ENCODE measurements at places on chromosomes 3 and 15.
A peak's percentile ranks its signal among the peaks of the same experiment; 100 is the strongest.

DNA sequence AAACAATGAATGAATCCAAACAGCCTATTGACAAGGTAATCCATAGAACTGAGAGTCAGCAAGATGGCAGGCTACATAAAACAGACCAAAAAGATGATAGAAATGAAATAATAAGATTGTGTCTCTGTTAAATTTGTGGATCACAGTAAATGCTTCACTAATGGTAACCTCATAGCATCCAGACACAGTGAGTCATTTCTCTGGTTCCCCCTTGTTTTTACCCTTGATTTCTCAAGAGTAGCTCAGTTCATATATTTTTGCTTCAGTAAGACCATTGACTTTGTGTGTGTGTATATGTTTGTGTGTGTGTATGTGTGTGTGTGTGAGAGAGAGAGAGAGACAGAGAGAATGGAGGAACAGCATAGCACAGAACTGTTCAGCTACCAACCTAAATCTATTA, 546.9 kb downstream of the RBMS3 start:
- no peak for DNase-seq

DNA sequence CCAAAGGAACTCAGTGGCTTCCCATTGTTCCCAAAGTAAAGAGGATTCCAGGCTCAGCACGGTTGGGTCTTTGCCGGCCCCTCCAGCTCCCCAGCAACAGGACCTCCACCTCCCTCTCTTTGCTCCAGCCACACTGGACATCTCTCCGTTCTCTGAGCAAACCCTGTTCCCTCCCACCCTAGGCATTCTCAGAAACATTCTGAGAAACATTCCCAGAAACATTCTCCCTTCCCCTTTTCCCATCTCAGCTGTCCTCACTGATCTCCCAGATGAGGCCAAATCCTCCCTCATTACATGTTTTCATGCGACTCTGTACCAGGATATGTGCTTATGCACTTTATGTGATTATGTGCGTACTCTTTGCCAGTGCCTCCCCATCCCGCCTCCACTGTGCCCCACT, 14.1 kb downstream of the CCDC33 start:
- no peak for DNase-seq

DNA sequence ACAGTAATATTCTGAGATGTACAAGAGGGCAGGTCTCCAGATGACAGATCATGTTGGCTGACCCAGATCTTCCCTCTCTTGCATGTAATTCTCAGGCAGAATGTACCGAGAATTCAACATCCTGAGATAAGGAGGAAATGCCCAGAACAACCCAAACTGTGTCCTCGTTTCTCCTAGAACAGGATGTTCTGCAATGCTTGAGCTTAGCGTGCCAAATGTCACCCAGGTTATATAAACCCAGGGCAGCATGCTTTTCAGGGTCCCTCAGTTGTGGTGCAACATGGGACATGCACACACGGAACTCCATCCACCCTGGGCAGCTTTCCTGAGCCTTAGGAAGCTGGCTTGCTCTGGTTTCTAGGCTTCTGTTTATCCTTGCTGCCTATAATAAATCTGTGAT, 102.1 kb upstream of the CMC1 start:
- DNase-seq: no peak

- DNase-seq: no peak
Observed at GRCh38 chr3:196120291-196120951, 38.5 kb upstream of the TFRC start.

DNA sequence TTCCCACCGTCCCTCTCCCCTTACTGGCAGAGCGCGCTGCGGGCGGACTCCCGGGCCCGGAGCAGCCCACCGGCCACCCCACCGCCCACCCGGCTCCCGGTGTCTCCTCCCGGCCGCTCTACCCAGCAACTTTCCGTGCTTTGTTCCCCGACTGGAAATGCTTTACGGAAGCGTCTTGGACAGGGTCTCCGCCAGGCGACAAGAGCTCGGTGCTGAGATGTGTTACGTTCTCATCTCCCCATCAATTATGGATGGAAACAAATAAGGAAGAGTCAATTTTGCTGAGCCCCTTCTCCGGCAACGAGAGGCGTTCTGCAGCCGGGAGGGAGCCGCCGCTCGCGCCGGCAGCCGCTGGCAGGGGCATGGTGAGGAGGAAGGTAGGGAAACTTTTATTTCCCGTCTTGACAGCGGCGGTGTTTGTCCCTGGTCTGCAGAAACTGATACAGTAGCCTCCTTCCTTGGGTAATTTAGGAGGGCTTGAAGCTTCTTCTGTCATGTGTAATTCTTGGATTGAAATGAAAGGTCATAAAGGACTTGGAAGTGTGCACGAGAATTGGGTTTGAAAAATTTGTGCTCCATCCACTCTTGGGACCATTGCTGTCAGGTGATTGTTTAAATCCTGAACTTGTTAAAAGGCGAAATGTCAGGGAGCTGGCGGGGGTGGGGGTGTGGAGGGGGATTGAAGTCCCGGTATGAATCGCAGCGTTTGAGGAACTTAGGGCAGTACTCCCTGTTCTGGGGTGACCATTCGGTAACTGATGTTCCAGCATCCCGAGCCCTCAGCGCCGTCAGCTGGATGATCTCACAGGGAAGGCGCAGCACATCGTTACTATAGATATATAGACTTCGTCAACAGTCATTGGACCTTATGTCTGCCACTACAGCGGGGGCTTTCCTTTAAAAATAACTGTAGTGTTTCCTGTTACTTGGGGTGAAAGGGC, 1.5 kb downstream of the SEMA6D start:
- DNase-seq: peak; percentile 35

- no peak for DNase-seq
Observed at GRCh38 chr15:64883997-64884511, 27.6 kb upstream of the ANKDD1A start.

GRCh38 chr3:8668216-8668615, 23.6 kb upstream of the SSUH2 start:
- no peak for DNase-seq

GRCh38 chr3:116181159-116181558, 264.1 kb downstream of the LSAMP start:
- no peak for DNase-seq

- no peak for DNase-seq
Observed at GRCh38 chr15:75208501-75209288, 7.0 kb downstream of the C15orf39 start.

DNA sequence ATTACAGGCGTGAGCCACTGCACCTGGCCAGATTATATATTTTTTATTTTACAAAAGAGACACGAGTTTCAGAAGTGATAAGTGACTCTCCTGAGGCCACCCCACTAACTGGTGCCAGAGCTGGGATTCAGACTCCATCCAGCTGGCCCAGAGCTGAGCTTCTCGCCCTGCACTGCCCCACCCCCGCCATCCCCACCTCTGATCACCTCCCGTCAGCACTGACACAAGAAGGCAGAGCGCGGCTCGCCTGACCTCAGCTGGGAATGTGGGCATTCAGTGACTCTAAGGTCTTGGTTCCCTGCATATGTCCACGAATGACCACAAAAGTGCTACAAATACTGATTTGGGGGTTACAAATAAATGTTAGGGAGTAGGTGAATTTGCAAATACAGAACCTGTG, 56.1 kb upstream of the GALNT15 start:
- DNase-seq: no peak

DNA sequence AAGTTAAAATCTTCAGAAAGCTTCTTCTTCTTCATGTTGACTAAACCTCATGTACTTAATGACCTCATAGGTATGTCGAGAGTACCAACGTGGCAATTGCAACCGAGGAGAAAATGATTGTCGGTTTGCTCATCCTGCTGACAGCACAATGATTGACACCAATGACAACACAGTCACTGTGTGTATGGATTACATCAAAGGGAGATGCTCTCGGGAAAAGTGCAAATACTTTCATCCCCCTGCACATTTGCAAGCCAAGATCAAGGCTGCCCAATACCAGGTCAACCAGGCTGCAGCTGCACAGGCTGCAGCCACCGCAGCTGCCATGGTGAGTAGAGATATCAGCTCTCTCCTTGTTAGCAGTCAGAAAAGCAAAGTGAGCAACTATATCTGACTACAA, 176.5 kb downstream of the MBNL1 start:
- no peak for DNase-seq

- peak; percentile 43 for DNase-seq
Observed at GRCh38 chr3:193240850-193241706, at the start of gene PLAAT1. Gene PLAAT1 (plus strand): TSS chr3:193241222. CDS start chr3:193255651, 14,429 bp downstream.

GRCh38 chr3:49470714-49471420, 800 bp downstream of the DAG1 start:
- no peak for DNase-seq

DNA sequence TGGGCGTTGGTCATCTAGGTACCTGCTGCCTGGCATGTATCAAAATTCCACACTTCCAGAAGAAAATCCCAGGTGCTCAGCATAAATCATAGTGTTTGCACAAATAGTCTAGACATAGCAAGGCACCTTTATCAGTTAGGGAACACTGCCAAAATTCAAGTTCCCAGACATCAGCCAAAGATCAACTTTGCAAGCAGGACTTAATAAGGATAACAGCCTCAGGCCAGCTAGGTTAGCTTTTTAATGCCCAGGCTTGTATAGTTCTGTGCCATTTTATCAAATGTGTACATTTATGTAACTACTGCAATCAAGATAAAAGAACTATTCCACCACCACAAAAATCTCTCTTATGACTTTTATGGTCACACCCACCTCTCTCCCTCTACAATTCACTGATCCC, 30.7 kb downstream of the DZIP3 start:
- no peak for DNase-seq

GRCh38 chr3:100149713-100150415, 35.6 kb upstream of the FILIP1L start:
- no peak for DNase-seq

- no peak for DNase-seq
Observed at GRCh38 chr3:8324747-8325146, 176.9 kb upstream of the LMCD1 start.

- no peak for DNase-seq
Observed at GRCh38 chr3:47394881-47395280, 14.1 kb downstream of the PTPN23 start.

GRCh38 chr3:42526616-42527367, 24.3 kb downstream of the VIPR1 start:
- no peak for DNase-seq

DNA sequence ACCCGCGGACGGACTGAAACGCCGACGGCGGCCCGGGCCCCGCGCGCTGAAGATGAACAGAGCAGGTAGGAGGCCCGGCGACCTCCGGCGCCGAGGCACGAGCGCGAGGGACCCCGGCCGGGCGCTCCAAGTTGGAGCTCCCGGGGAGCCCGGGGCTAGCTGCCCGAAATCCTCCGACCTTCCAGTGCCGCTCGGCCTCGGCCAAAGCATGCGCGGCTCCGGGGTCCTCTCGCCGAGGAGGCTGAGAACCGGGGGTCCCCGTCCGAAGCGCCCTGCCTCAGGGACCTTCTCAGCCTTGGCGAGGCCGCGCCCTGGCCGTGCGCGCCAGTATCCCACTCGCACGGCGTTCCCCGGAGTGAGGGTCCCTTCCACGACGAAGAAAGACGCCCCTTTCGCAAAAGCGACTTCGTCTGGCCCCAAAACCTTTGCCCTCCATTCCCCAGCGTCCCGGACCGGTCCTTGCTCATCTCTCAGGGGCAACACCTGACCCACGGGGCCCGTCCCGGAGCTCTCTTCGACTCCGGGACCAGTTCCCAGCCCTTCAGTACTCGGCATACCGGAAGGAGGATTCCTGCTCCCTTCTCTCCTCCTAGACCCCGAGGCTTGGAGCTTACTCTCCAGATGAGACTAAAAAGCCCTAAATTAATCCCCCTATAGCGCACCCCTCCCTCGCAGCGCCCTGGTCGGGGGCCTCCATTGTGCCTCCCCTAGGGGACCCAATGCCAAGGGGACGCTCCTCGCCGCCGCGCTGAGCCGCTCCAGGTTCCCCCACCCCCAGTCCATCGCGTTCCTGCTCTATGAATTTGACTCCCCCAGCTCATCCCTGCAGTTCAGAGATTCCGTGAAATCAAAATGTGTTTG, 7.7 kb upstream of the FGD5 start:
- DNase-seq: no peak

GRCh38 chr3:167884481-167884880, 149.0 kb downstream of the SERPINI1 start:
- DNase-seq: no peak

DNA sequence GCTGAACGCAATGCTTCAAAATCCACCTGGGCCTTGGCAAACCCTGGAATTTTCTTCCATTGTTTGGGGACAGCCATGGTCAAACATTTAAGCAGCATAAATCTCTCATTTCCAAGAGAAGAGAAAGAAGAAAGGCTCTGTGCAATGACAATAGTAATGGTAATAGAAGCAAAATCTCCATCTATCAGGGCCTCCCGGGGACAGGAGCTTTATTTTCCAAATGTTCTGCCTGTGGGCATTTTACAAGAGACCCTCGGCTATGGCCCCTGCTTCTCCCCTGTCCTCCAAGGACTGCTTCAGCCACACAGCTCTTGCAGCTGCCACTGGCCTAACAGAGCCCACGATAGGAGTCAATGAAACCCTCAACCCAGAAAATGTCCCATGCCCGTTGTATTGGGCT, 12.7 kb upstream of the FAM240A start:
- no peak for DNase-seq

GRCh38 chr3:125161607-125162219, 50.8 kb downstream of the SLC12A8 start:
- DNase-seq: no peak

GRCh38 chr15:31090766-31091165, 10.8 kb downstream of the TRPM1 start:
- no peak for DNase-seq

GRCh38 chr3:69922521-69923000, 77.0 kb upstream of the SAMMSON start:
- no peak for DNase-seq

GRCh38 chr15:27826902-27827714, 272.0 kb downstream of the OCA2 start:
- no peak for DNase-seq

DNA sequence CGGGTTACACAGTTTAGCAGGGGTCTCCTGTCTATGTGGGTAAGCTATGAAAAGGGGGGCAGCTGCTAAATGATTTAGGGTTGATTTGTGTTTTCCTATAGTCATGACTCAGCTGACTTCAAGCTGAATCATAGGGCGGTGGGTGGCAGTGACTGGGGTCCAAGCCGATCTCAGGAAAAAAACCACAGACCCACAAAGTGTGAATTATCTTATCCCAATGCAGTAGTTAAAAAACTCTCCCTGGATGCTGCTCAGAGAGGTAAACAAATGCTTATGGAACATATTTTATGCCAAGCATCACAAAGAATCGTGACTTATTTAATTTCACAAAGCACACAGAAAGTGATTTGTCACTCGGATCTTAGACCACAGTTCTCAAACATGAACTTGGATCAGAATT, 18.4 kb upstream of the TOPAZ1 start:
- no peak for DNase-seq

DNA sequence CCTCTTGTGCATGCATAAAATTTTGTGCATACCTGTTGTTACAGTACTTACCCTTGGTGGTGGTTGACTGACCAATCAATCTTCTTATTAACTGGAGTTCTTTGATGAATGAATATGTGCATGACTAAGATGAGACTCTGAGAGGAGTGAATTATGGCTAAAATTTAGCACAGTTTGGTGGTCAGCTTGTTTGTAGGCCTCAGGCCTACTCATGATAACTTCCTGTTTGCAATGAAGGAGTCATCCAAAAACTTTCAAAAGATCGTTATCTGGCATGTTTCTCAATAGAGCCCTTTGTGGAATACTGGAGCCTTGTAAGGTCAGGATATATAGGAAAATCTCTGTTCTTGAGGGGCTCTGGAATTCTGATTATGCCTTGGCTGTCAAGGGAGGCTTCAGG, 66.5 kb downstream of the LEKR1 start:
- DNase-seq: no peak

Measured in NCI-H748 treated with DMSO at 0.1 percent for 48 hours (cell line).